Germinal center (tissue), 1 donor: ENCODE measurements at places on chromosomes 3 and 15.

DNA sequence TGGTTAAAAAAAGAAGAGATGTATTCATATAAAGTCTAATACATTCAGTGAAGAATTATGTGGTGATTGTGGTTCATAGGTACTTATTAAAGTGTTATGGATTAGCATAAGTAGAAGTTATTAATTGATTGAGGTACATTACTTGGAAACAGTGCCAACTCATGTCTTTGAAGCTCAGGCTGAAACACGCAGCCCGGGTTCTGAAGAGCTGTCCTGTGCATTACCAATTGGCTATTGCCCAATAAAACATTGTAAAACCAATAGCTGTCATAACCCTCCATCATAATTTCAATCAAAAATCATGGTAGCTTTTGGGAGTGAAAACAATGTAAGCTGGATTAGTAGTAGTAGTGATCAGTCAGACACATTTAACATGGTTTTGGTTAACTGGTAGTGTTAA, 560.1 kb downstream of the MCTP2 start:
- no peak for DNase-seq

- no peak for DNase-seq
These were observed 27.0 kb downstream of the KIF7 start for GRCh38 chr15:89628301-89628700.

DNA sequence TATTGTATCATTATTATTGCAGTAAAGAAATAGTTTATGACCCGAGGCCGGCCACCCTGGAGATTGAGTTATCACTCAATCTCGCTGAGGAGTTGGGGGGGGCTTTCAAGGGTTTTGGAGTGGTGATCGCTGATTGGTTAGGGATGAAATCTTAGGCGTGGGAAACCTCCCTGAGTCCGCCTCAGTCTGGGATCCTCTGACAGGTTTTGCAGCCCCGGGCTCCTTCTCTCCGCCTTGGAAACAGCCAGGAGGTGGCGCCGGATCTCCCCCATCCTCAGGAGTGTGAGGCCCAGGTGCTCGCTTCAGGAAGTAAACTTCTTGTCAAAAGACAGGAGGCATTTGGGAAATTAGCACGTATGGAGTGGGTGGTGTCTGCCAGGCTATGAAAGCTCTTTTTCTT, 41.1 kb upstream of the SEC61A1 start:
- no peak for DNase-seq

GRCh38 chr15:58492661-58493397, 61.0 kb downstream of the LIPC start:
- DNase-seq, result no peak

- no peak for DNase-seq
These were observed 190.9 kb upstream of the PLSCR5 start for GRCh38 chr3:146796078-146796477.

- no peak for DNase-seq
These were observed 70.1 kb downstream of the PLXNA1 start for GRCh38 chr3:127053026-127053425.

- DNase-seq, result no peak
These were observed 35.3 kb downstream of the EFHB start for GRCh38 chr3:19898721-19899120.

- no peak for DNase-seq
These were observed 541.6 kb upstream of the ALCAM start for GRCh38 chr3:104825116-104825515.

- no peak for DNase-seq
These were observed 54.6 kb upstream of the FLNB start for GRCh38 chr3:57953576-57953975.

DNA sequence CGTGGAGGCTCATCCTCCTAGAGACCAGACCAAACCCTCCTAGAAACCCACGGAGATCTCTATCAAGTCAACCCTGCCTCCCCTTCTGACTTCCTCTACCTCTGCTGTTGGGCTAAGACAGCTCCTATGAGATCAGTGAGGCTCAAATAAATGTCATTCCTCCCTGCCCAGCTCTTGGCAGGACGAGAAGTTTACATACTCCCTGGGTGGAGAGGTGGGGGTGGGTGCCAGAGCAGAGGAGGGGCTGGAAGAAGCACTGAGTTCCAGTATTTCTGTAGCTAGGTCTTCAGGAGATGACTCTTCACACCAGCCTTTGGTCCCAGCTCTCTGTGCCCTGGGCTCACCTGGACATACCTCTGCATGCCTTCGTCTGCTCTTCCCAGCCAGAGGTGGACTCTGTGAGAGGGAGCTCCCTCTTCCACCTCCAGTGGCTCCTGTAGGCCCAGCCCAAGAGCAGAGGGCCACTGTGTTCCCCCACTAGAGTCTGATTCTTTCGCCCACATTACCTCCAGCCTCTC, 42.4 kb upstream of the TLE3 start:
- no peak for DNase-seq

DNA sequence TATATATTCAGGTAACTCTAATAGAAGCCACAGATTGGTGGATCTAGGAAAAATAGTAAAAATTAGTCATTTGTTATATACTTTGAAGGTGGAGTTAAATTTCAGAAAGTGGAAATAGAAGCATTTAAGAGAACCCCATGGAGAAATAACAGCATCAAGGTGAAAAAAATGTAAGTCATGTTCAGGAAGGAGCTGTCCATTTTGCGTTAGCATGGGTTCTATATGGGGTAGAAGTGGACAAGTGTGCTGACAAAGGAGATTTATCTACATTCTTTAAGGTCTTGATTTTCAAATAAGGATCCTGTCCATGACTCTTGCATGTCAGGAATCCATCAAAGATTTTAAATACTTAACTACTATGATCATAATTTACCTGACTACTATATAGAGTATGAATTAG, 50.2 kb upstream of the ROBO1 start:
- no peak for DNase-seq

DNA sequence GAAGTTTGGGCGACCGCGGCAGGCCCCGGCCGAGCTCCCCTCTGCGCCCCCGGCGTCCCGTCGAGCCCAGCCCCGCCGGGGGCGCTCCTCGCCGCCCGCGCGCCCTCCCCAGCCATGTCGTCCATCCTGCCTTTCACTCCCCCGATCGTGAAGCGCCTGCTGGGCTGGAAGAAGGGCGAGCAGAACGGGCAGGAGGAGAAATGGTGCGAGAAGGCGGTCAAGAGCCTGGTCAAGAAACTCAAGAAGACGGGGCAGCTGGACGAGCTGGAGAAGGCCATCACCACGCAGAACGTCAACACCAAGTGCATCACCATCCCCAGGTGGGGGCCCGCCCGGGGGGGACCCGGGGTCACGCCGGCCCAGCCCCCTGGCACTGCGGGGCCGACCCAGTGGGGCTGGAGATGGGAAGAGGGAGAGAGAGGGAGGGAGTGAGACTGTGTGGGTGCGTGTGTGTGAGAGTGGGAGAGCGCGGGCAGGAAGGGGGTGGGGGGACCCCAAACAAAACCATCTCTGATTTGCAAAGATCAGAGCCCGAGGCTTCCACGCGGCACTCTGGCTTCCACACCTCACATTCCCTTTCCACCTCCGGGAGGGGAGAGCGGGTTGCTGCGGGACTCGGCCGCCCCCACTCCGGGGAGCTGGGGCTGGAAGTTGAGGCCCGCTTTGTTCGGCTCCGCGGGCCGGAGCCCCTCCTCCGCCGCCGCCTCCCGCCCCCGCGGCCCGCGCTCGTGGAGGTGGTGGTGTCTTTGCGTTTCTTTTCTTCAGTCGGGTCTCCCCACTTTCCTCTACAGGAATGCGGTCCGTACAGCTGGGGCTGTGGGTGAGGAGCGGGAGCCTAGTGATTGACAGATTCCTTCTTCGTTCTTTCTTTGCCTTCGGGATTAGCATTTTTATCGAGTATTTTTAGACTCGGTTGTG, 898 bp downstream of the SMAD3 start:
- DNase-seq, result no peak

GRCh38 chr3:38367779-38368178, 21.2 kb downstream of the XYLB start:
- no peak for DNase-seq

GRCh38 chr15:57283774-57284503, 92.4 kb upstream of the CGNL1 start:
- DNase-seq, result no peak

- DNase-seq, result no peak
These were observed 1.4 kb downstream of the ARID3B start for GRCh38 chr15:74542166-74543042.

GRCh38 chr3:143754090-143754489, 94.2 kb downstream of the SLC9A9 start:
- no peak for DNase-seq

- DNase-seq, result no peak
These were observed 220.7 kb downstream of the PDCD6IP start for GRCh38 chr3:34019158-34019557.

DNA sequence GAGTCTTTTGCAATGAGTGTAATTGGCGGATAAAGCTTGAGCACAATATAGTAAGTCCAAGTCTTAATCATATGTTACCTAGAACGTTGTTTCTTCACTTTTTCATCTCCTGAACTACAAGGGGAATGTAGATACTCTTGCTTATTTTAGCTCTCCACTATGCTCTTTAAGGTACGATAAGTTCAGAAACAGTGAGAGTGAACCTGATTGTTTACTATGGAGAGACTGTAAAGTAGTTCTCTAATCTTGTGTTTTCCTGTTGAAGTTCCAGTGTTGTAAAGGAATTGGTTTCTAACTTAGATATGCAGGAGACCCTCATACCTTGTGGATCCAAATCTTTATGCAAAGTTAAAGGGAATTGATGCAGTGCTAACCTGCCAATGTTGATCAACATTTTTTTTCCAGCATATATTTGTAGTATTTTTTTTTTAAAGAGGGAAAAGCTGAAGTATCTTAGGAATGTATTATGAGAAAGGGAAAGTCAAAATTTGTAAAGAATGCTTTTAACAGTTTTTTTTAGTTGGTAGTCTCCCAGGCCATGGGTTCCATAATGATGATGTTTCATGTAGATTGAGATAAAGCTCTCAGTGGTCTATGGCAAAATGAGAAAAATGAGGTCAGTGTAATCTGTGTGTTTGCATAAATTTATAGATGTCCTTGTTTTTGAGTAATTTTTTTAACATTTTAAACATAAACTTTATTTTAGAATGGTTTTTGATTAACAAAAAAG, 14.9 kb downstream of the ATP11B start:
- no peak for DNase-seq

- DNase-seq, result no peak
These were observed 29.0 kb downstream of the IFT122 start for GRCh38 chr3:129469026-129469425.

- DNase-seq, result peak; percentile 73
These were observed at the start of gene PRRT3 for GRCh38 chr3:9951962-9952805. PRRT3 (minus strand) TSS chr3:9952408; CDS start chr3:9950115, 2,293 bp downstream.

DNA sequence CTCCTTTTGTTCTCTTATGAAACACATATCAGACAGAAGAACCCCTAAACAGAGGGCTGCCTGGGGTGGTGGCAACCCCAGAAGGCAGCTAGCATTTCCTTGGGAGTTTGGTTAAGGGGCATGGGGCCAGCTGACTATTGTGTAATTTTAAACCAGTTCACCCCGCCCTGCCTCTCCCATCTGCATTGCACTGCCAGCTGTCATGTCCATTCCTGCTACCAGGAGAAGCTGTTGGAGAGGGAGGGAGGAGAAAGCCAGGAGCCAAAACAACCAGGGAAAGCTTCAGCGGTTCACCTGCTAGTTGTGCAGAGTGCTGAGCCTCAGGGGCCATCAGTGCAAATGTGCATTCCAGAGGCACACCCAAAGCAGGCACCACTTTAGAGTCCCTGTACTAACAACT, 47.6 kb upstream of the ATP1B3 start:
- DNase-seq, result no peak

DNA sequence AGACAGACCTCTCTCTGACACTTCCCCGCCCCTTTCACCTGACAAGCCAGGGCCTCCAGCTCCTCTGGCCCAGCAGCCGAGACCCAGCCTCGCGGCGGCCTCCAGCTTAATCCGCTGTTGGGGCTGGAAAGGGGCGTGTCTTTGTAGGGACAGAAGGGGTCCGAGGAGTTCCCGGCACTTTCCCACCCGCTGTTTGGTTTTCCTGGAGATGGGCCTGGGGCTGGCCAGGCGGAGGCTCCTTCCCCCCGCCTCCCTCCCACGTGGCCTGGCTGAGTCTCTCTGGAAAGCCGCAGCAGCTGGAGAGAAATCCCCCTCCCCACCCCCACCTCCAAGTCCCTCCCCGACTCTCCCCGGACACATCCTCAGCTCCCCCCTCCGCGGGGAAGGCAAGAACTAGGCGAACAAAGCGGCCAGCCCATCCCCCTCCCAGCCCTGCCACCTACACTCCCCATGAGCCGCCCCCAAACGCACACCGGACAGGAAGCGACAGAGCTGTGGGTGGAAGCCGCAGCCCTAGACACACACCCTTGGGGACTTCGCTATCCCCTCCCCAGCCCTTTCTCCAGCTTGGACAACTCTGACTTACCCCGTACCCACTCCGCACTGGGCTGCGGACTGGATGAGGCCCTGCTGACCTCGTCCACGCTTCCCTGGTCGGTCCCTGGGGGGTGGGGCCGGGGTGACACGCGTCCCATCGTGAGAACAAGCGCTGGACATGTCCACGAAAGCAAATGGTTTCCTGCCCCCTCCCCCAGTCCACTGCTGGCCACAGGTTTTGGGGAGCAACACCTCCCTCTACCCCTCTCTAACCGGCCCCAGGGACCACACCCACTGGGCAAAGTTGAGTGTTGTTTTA, 1.2 kb downstream of the IGDCC4 start:
- DNase-seq, result no peak

DNA sequence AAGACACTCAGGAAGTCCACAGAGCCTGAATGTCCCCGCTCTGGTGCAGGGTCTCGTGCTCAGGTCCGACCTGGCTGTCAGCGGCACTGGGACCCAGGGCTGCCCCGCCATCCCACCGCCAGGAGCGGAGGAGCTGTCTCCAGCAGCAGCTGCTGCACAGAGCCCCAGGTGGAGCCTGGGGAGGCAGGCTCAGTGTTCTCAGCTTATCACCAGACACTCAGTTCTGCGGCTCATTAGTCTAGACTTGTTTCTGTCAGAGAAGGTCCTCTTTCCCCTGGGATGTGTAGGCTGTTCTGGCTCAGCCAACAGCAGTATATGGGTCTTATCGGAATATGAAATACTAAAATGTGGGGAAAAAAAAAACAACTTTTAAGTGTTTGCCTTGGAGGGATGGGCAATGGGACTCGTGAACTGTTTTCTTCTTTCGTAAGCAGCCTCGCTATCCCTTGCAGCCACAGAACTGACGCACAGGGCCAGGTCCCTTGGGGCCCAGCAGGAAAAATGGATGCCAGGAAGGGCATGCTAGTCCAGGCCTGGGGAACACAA, 75.9 kb downstream of the KLF13 start:
- DNase-seq, result no peak

DNA sequence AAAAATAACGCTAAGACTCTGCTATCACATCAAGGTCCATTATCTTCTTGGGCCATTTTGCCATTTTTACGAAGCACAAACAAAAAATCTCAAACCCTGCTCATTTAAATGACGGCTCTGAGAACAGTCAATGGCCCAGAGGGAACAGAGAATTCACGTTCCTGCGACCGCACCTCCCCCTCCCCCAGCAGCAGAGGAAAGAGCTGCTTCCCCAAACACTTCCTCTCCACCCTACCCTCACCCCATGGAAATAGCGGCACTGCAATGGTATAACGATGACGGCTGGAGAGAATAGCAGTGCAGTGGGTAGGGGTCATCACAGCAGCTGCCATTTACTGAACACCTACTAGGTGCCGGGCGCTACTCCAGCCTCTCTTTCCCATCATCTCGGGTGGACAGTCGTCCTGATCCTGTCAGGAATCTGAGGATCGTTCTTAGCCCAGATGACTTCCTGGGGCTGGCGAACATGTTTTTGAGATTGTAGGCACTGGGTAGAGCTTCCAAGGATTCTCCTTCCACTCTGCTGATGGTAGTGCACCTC, 113.3 kb downstream of the IQSEC1 start:
- peak; percentile 56 for DNase-seq

GRCh38 chr15:52196891-52197290, 5.7 kb upstream of the GNB5 start:
- no peak for DNase-seq

GRCh38 chr15:43150191-43150929, 17.0 kb downstream of the TMEM62 start:
- no peak for DNase-seq

- DNase-seq, result peak; percentile 20
These were observed 505.3 kb upstream of the PPP2R3A start for GRCh38 chr3:135460273-135460672.
